Naive thymus-derived CD8-positive, alpha-beta T cell (primary cell): ENCODE measurements at places on chromosomes 1 and 21. TPM values are rescaled to one million over a fixed set of nuclear protein-coding genes. Genes with fewer than 3 reads are reported as not detected.

Gene PDZK1IP1
- total RNA-seq, result not detected

Gene FHAD1
- total RNA-seq, result not detected

Gene SPATA45
- not detected for total RNA-seq

DNA sequence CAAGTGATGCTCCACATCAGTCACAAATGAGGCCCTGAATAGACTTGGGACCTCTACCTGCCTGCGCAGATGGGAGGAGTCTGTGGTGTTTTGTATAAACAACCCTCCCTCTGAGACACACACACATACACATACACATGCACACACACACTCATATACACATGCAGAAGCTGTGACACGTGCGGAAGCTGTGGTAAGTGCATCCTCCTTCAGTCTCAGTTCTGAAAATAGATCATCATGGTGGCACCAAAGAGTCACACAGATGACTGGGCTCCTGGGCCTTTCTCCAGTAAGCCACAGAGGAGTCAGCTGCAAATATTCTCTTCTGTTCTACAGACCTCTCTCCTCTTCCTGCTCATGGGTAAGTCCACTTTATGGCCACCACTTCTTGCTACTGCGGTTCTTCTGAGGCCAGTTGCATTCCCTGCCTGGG lies at the start of gene LY9:
Gene LY9 (plus strand): TSS at position 224 of the 433 bp plus-strand sequence. CDS start 14 bp downstream, at position 238.
- DNase-seq, result peak; percentile 66
- H3K36me3 ChIP-seq, result peaks cover 17% of the 10 kb centered on the region
- peak within 1 kb of the TSS; percentile 99 for H3K4me3 ChIP-seq
- H3K27me3 ChIP-seq, result no peaks in the 10 kb centered on the region

DNA sequence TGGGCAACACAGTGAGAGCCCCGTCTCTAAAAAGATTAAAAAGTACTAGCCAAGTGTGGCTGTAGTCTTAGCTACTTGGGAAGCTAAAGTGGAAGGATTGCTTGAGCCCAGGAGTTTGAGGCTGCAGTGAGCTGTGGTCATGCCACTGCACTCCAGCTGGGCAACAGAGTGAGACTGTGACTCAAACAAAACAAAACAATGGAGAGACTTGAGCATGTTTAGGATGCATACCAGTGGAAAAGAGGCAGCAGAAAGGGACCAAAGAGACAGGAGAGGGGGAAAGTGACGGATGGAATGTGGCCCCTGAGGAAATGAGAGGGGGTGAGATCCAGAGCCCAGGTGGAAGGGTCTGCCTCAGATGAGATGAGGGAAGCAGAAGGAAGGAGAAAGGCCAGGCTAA lies 358.9 kb downstream of the RPS6KC1 start:
- H3K27ac ChIP-seq, result no peak overlapping the region
- H3K4me1 ChIP-seq, result no peaks in the 10 kb centered on the region
- H3K27me3 ChIP-seq, result no peaks in the 10 kb centered on the region

DNA sequence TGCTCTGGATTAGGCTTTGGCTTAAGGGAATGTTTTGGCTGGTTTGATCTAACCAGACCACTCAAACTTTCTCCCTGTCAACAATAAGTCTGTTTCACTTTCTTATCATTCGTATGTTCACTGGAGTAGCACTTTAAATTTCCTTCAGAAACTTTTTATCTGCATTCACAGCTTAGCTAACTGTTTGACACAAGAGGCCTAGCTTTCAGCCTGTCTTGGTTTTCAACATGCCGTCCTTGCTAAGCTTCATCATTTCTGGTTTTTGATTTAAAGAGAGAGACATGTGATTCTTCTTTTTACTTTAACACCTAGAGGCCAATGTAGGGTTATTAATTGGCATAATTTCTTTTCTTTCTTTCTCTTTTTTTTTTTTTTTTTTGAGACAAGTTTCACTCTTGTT lies 14.9 kb upstream of the CYB5R1 start:
- H3K36me3 ChIP-seq, result no peaks in the 10 kb centered on the region
- H3K4me1 ChIP-seq, result no peaks in the 10 kb centered on the region
- peak overlapping the region; percentile 15 for H3K27ac ChIP-seq
- H3K4me3 ChIP-seq, result no peak overlapping the region
- DNase-seq, result no peak
- peaks cover 27% of the 10 kb centered on the region for H3K27me3 ChIP-seq

GRCh38 chr1:197145446-197146024 lies 934 bp downstream of the ASPM start:
- peak overlapping the region; percentile 88 for H3K4me3 ChIP-seq
- peaks cover 12% of the 10 kb centered on the region for H3K4me1 ChIP-seq
- peaks cover 18% of the 10 kb centered on the region for H3K27me3 ChIP-seq
- H3K27ac ChIP-seq, result no peak overlapping the region

DNA sequence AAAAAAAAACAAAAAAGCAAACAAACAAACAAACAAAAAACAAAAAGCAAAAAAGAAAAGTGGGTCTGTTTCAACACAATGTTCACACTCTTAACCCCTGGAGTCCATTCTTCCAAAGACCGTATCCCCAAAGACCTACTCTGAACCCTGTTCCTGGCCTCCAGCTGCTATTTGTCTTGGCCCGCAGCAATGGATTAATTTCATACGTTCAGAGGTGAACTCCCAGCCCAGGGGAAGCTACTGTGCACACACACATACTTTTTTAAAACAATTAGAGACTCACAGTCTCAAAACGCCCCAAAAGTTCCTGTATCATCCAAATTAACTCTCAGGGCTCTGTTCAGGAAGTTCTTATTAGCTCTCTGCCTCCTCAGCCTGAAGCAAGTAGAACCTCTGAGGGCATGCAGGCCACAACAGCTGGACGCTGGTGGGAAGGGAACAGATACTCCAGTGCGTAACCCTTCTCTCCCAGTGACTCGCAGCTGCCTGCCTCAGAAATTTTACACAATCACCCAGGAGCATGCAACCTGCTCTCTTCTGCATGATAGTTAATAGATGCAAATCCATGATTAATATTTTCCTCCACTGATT lies 395.4 kb downstream of the RRAGC start:
- H3K4me3 ChIP-seq, result no peak overlapping the region
- DNase-seq, result no peak
- H3K27ac ChIP-seq, result no peak overlapping the region
- peaks cover 56% of the 10 kb centered on the region for H3K27me3 ChIP-seq
- H3K36me3 ChIP-seq, result peaks cover 4% of the 10 kb centered on the region

DNA sequence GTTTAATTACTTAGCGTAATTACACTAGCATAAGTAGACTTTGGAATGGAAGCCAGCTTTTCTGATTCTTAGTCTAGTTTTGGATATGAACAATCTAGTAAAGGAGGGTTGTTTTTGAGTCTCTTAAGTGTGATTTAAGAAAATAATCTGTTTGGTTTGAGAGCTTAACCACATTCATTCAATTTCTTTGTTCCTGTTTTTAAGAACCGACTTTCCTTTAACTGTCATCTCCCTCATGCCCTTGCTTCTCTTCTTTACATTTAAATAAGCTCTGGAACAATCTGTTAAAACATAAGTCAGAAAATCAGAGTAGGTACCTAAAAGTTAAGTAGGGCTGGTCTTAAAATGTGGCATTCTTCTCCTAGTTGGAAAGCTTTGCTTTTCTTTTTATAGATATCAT lies 27.7 kb downstream of the CDC42 start:
- H3K4me3 ChIP-seq, result no peak overlapping the region
- DNase-seq, result no peak
- H3K27ac ChIP-seq, result peak overlapping the region; percentile 78
- peaks cover 8% of the 10 kb centered on the region for H3K36me3 ChIP-seq

DNA sequence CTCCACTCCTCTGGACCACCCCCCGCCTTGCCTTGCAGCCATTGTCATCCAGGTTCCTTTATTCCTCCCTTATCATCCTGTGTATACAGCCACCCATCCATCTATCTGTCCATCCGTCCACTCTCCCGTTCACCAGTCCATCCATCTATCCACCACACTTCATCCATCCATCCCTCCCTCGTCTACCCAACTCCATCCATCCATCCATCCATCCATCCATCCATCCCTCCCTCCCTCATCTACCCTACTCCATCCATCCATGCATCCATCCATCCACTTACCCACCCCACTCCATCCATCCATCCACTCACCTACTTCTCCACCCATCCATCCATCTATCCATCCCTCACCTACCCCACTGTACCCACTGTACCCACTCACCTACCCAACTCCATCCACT lies 35.4 kb downstream of the DHRS3 start:
- no peak overlapping the region for H3K4me3 ChIP-seq
- no peak for DNase-seq
- peaks cover 16% of the 10 kb centered on the region for H3K4me1 ChIP-seq
- H3K27ac ChIP-seq, result no peak overlapping the region
- H3K27me3 ChIP-seq, result no peaks in the 10 kb centered on the region

- DNase-seq, result no peak
- no peak overlapping the region for H3K27ac ChIP-seq
- peaks cover 2% of the 10 kb centered on the region for H3K4me1 ChIP-seq
- peaks cover 3% of the 10 kb centered on the region for H3K27me3 ChIP-seq
- no peaks in the 10 kb centered on the region for H3K36me3 ChIP-seq
Measured at GRCh38 chr1:67612788-67613241, 72.2 kb upstream of the GADD45A start.
